ENCODE measurements at places on chromosomes 3 and 15.

DNA sequence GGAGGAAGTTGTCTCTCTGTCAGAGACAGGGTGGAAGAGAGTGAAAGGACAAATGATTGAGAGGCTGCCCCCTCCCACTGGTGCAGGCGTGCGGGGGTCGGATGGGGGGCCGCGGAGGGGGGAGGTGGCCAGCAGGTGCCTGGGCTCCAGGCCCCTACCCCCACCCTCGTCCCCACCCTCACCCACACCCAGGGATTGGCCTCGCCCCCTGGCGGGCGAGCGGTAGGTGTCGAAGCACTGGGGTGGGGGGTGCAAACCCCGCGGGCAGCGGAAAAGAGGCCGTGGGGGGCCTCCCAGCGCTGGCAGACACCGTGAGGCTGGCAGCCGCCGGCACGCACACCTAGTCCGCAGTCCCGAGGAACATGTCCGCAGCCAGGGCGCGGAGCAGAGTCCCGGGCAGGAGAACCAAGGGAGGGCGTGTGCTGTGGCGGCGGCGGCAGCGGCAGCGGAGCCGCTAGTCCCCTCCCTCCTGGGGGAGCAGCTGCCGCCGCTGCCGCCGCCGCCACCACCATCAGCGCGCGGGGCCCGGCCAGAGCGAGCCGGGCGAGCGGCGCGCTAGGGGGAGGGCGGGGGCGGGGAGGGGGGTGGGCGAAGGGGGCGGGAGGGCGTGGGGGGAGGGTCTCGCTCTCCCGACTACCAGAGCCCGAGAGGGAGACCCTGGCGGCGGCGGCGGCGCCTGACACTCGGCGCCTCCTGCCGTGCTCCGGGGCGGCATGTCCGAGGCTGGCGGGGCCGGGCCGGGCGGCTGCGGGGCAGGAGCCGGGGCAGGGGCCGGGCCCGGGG, at the start of gene KAT2B:
Gene KAT2B, plus strand, starts transcription at position 682 of the 783 bp plus-strand sequence. Its CDS starts 32 bp downstream, at position 714.
- DNase-seq: peak; percentile 84

GRCh38 chr3:131796558-131797198, 238.1 kb downstream of the CPNE4 start:
- no peak for DNase-seq

DNA sequence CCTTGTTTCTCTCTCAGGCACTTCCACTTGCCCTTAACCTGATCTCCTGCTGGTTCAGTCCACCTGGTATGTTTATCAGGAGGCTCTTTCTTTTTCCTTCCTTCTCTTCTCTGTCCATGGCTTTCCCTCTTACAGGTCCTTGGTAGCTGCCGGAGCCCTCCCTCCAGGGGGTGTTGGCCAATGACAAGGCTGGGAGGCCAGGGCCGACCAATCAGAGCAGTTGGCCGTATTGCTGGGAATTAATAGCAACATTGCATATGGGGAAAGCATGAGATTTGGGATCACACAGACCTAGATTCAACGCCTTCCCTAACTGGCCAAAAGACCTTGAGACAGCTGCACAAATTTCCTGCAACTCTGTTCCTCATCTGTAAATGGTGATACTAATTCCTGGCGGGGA, 62.4 kb downstream of the CEMIP start:
- DNase-seq: no peak

DNA sequence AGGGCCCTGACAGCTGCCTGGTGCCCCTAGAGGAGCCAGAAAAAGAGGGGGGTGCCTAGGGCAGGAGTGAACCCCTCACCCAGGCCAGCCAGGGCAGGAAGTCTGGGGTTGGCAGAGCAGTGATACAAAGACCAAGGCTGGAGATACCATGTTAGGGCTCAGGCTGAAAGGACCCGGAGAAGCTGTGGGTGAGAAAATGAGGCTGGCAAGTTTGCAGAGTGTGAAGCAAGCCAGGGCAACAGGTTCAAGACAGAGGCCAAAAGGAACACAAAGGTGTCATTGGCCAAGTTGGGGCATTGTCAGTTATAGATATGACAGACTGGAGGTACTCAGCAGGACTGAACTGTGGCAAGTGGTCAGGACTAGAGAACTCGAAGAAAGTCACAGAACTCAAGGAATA, 40.6 kb upstream of the IREB2 start:
- no peak for DNase-seq

DNA sequence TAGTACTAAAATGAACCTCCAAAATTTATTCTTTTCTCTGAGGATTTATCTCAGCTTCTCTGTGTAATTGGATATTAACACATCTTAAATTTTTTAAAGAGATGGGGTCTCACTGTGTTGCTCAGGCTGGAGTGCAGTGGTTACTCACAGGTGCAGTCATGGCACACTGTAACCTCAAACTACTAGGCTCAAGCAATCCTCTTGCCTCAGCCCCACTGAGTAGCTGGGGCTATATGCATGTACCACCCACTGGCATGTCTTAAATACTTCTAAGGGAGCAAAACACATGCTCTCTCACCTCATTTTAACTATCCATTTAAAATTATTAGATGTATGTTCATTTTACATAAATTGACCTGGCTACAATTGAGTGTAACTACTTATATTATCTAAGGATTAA, 11.3 kb upstream of the TMEM87A start:
- DNase-seq: no peak

- no peak for DNase-seq
Measured at GRCh38 chr15:90647326-90647725, 69.8 kb upstream of the BLM start.

DNA sequence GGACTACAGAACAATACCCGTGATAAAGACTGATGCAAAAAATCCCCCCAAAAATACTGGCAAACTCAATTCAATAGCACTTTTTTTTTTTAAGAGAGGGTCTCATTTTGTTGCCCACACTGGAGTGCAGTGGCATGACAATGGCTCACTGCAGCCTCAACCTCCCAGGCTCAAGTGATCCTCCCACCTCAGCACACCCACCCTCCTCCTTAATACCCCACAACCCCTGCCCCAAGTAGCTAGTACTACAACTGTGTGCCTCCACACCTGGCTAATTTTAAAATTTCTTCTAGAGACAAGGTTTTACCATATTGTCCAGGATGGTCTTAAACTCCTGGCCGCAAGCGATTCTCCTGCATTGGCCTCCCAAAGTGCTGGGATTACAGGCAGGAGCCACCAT, 11.4 kb downstream of the TOP2B start:
- no peak for DNase-seq

- DNase-seq: peak; percentile 86
Measured at GRCh38 chr3:52529376-52530333, 4.0 kb downstream of the NT5DC2 start.

GRCh38 chr15:58043192-58043903, 22.2 kb downstream of the ALDH1A2 start:
- no peak for DNase-seq

- no peak for DNase-seq
Measured at GRCh38 chr3:39185959-39186691, 6.3 kb downstream of the XIRP1 start.

DNA sequence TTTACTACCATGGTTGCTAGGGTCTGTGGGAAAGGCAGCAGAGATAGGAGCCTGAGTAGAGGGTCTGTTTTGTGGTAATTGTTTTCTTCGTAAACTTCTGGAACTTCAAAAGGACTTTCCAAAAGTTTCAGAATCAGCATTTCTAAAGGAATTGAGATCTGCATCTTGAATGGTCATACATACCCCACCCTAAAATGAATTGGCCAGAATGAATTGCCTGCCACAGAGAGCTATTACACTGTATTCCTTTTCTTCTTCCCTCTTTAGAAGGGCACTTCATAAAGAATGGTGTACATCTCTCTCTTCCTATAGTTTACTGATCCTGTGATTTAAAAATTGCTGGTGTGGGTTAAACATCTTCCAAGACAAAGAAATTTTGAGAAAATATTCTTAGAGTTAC, 525.7 kb downstream of the NLGN1 start:
- no peak for DNase-seq

- no peak for DNase-seq
Measured at GRCh38 chr3:169686874-169687273, 23.4 kb upstream of the MECOM start.

GRCh38 chr3:197027151-197027895, 2.3 kb downstream of the MELTF start:
- peak; percentile 71 for DNase-seq

GRCh38 chr15:90572893-90573292, 43.2 kb downstream of the CRTC3 start:
- no peak for DNase-seq

DNA sequence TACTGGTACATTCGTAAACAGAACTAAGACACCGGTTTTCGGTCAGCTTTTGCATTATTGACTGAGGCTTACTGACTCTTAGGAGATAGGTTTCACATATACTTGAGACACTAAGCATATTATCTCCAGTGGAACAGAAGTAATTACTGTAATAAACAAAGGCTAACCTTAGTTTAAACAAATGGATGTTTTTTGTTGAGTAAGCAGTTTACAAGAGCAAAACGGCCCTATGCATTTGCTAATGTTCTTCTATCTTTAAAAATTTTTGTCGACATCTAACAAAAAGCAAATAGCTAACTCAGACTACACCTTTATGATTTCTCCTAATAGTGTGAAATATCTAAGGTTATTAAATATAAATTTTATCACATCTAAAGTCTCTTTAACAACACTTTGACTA, 664.5 kb downstream of the ROBO1 start:
- no peak for DNase-seq

- DNase-seq: no peak
Measured at GRCh38 chr3:136604961-136605360, 147.2 kb downstream of the STAG1 start.

DNA sequence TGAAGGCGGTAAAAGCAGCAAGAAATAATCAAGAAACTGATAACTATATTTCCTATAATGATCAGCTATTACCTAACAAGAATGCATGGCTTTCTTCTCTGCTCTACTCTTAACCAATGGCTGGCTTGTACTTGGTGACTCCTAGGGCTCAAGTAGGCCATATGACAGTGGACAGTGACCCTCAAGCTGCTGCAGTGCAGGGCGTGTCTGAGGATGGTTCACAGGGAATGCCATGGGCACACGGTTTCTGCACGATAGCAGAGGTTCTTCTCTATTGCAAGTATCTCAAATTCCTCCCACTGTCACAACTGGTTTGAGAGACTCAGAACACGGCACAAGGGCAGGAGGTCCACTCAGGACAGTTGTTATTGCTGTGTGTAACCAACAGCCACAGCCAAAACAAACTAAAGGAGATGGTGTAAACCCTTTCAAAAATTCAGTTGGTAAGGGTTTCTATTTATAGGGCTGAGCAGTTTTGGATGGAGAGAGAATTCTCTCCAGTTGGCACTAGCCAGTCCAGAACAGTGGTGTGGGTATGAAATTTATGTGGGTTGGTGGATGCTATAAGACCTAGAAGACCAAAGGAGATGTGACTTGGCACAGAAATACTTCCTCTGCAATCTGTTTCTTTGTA, 103.2 kb upstream of the ST8SIA2 start:
- DNase-seq: no peak

- no peak for DNase-seq
Measured at GRCh38 chr3:170523248-170523647, 62.6 kb downstream of the SLC7A14 start.

GRCh38 chr3:14947100-14947885, at the start of gene NR2C2:
Gene NR2C2, plus strand, starts transcription at chr3:14947583. Its CDS starts 56,332 bp downstream, at chr3:15003915.
- peak; percentile 93 for DNase-seq

GRCh38 chr3:8854656-8855055, 85.2 kb upstream of the OXTR start:
- DNase-seq: no peak

DNA sequence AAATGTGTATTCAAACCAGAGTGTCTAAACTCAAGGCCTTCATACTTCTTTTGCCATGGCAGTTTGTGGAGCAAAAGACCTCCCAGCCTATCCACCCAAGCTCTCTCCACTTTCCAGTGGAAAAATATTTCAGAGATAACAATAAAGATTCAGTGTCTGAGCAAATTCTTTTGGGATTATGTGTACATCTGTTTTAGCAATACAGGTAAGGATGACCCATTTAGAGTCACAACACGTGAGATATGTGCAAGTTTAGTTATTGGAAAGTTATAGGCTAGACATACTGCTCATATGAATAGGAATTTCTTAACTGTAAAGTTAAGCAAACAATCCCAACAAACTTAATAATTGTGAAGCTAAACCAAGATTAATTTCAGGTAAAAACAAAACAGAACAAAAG, 174.5 kb upstream of the LRIG1 start:
- no peak for DNase-seq

- DNase-seq: peak; percentile 87
Measured at GRCh38 chr3:49020330-49021212, 1.4 kb upstream of the NDUFAF3 start.

Measured in coronary artery (tissue), 2 donors.